ENCODE measurements at places on chromosomes 5 and 9.

DNA sequence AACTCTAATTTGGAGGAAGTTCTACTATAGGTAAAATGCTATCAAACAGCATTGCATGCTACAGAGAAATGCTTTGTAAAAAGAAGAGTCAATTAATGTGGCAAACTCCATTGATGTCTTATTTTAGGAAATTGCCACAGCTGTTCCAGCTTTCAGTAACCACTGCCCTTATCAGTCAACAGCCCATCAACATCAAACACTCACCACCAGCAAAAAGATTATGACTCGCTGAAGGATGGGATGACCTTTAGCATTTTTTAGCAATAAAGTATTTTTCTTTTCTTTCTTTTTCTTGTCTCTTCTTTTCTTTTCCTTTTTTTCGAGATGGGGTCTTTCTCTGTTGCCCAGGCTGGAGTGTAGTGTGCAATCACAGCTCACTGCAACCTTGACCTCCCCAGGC is 26.0 kb downstream of the CRHBP start:
- DNase-seq = no peak

- no peak for DNase-seq
Measured at GRCh38 chr9:89985068-89985467, 380.3 kb downstream of the GADD45G start.

GRCh38 chr5:122653087-122654017 is 121.5 kb upstream of the SNX2 start:
- DNase-seq = peak; percentile 7

GRCh38 chr5:123921193-123921592 is 409.2 kb downstream of the CSNK1G3 start:
- no peak for DNase-seq

- no peak for DNase-seq
Measured at GRCh38 chr5:52668544-52669185, 119.1 kb upstream of the ITGA1 start.

DNA sequence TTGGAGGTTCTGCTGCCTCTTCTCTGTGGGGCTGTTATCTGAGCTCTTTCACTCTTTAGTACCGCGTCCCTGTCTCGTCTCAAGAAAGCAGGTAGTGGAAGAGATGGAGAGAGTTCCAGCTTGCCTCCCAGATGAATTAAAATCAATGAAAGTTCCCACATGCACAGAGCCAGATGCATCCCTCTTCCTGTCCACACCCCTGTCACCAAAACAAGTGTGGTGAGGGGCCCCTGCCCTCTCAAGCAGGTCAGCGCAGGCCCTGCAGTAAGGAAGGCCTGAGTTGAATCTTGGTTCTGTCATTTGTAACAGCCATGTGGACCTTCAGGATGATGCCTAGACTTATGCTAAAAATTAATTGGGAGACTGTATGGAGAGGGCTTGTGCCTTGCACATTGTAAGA is 26.9 kb downstream of the GALNT10 start:
- no peak for DNase-seq

DNA sequence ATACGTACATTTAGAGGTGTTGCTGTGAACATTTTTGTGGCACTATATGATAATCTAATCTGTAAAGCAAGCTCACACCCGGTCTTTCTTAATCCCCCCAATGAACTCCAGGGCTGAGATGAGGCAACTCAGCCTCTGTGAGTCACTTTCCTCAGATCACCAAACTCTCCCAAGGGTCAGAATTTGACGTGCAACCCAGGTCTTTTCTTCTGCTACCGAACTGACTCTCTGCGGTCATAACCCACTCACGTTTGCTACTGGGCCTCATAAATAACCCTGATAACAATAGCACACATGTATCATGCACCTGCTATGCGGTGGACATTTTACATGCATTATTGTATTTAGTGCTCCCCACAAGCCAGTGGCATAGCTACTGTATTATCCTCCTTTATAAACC is 153.1 kb downstream of the DROSHA start:
- no peak for DNase-seq

All from Caki2 (cell line).